ENCODE measurements at places on chromosomes 12 and 14. TPM values are rescaled to one million over a fixed set of nuclear protein-coding genes. Genes with fewer than 3 reads are reported as not detected.

DNA sequence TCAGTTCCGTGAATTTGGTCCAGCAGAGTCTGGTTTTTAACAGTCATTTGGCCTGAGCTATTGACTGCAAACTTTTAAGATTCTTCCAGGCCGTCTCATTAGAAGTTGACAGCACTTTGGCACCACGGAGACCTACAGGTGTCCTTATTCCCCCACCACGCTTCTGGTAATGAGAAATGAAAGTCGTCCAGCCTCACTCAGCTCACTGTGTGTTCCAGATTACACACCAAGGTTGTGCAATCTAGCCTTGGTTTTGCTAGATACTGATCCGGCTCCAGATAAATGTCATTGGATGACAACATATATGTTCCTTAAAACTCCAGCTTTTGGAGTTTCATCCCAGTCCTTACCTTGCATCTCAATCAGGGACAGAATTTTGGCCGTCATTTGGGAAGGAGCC, 210.4 kb downstream of the CHST11 start:
- H3K4me3 ChIP-seq: no peak overlapping the region
- H3K4me1 ChIP-seq: peaks cover 23% of the 10 kb centered on the region
- H3K27me3 ChIP-seq: no peaks in the 10 kb centered on the region
- no peak for DNase-seq
- H3K27ac ChIP-seq: no peak overlapping the region

DNA sequence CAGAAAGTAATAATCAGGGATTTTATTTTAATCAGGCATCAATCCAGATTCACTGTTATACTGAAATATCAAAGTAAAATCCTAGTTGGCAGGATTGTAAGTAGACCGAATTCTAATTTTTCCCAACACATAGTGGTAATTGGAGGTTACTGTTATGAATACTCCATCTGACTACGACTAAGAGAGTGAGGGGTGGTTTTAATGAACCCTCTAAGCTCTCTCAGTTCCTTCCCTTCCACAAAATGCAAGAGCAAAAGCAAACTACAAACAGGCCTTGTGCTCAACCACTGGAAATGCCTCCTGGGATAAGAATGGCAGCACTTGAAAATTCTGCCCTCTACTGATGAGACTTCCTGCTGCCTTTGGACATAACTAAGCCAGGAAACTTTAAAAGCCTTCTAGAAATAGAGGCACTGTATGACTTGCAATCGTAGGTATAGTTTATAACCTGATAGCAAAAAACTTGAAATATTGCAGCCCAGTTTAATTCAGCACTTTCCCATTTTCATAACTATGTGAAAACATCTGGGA, 184.8 kb downstream of the SLC16A7 start:
- DNase-seq: no peak
- no peak overlapping the region for H3K27ac ChIP-seq
- no peak overlapping the region for H3K4me3 ChIP-seq
- H3K4me1 ChIP-seq: no peaks in the 10 kb centered on the region
- no peaks in the 10 kb centered on the region for H3K36me3 ChIP-seq

DNA sequence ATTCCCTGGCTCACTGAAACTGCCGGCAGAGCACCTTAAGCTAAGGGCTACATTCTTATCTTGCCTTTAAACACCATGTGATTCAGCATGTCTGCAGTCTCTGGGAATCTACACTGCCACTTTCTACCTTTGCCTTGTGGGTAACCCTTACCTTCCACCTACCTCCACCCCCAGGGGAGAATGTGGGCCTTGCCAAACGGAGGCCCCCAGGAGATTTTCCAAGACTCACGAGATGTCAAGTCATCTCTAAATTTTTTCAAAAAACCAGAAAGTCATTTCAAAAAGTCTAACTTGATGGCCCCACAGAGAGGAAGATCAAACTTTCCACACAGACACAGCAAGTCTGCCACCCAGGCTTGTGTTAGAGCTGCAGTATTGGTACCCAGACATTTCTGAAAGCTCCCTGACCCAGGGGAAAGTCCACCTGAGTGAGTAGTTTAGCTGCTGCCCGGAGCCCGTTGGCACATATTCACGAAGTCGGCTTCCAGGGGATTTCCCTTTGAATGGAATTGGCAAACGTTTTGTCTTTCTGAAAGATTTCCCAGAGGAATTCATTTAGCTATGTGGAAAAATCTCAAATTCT, 4.7 kb upstream of the PSMA6 start:
- H3K4me3 ChIP-seq: no peak overlapping the region
- no peaks in the 10 kb centered on the region for H3K36me3 ChIP-seq
- no peaks in the 10 kb centered on the region for H3K27me3 ChIP-seq
- H3K27ac ChIP-seq: no peak overlapping the region
- no peak for DNase-seq

DNA sequence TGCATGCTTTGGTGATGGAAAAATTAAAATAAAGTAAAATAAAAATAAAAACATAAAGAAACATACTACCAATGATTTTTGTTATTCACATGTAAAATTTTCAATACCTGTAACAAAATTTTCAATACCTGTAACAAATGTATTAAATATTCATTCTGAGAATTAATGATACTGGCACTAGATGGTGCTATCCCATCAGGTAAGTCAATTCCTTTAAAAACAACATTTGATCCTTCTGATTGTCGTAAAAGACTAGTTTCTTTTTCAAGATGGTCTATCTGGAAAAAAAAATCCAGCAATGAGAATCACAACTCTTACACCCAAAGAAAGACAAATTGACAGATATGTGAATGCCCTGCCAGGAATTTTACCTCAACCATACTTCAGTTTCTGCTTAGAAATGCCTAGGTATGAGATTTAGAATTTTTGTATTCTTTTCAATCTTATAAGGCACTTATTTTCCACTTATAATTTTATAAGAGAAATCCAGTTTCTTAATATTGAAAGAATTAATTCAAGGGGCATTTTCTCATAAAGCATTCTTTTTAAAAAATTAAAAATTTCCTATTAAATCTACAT, 30.7 kb downstream of the CEP290 start:
- no peak for DNase-seq
- H3K4me1 ChIP-seq: no peaks in the 10 kb centered on the region
- H3K27ac ChIP-seq: no peak overlapping the region

GRCh38 chr12:94244165-94245133, 96.1 kb downstream of the PLXNC1 start:
- no peaks in the 10 kb centered on the region for H3K36me3 ChIP-seq
- H3K27ac ChIP-seq: no peak overlapping the region
- H3K4me3 ChIP-seq: no peak overlapping the region
- H3K4me1 ChIP-seq: peaks cover 3% of the 10 kb centered on the region
- no peaks in the 10 kb centered on the region for H3K27me3 ChIP-seq

DNA sequence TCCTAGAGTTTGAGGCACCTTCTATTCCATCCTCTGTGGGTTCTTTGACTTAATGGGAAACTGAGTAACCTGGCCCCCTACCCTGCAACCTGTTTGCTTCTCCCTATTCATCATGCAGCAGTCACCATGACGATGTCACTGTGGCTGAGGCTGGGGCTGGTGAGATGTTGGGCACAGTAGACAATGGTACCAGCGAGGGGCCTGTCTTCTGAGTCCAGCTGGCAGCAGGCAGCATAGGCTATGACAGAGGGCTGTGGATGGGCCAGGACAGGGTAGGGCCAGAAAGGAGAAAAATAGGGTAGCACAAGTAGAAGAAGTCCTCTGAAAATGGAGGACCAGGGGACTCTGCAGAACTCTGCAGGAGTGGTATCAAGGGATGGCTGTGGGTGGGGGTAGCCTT, 2.0 kb downstream of the CIROP start:
- no peaks in the 10 kb centered on the region for H3K36me3 ChIP-seq
- no peak for DNase-seq
- H3K27me3 ChIP-seq: no peaks in the 10 kb centered on the region

DNA sequence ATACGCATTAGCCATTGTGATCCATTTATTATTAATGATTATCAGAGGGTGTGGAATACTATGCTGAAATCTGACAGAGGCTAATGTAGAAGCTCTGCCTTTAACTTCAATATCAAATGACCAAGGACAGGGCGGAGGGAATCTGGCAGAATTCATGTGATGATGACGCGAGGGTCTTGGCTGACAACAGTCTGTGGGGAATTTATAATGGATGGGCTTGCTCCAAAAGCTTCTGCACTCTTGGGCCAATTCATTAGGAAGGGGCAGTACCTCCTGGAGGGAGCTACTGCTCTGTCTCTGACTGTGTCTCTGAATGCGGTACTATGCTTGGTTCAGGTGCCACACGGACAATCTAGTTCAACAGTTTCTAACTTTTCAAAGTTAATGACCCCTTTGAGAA, 46.2 kb downstream of the GALNT8 start:
- peaks cover 2% of the 10 kb centered on the region for H3K4me1 ChIP-seq
- H3K27me3 ChIP-seq: no peaks in the 10 kb centered on the region
- no peak overlapping the region for H3K27ac ChIP-seq
- no peak overlapping the region for H3K4me3 ChIP-seq

GRCh38 chr12:81092053-81092452, 14.2 kb downstream of the ACSS3 start:
- H3K36me3 ChIP-seq: no peaks in the 10 kb centered on the region
- H3K4me1 ChIP-seq: no peaks in the 10 kb centered on the region
- no peak overlapping the region for H3K27ac ChIP-seq
- DNase-seq: no peak

- H3K27me3 ChIP-seq: no peaks in the 10 kb centered on the region
- H3K4me3 ChIP-seq: no peak overlapping the region
- H3K4me1 ChIP-seq: no peaks in the 10 kb centered on the region
- peak; percentile 24 for DNase-seq
- no peaks in the 10 kb centered on the region for H3K36me3 ChIP-seq
- H3K27ac ChIP-seq: no peak overlapping the region
Observed at GRCh38 chr12:5718680-5719079, 226.4 kb downstream of the ANO2 start.

GRCh38 chr14:33612197-33612505, 338.7 kb downstream of the EGLN3 start:
- H3K27me3 ChIP-seq: no peaks in the 10 kb centered on the region
- no peak overlapping the region for H3K27ac ChIP-seq
- H3K36me3 ChIP-seq: no peaks in the 10 kb centered on the region
- no peak overlapping the region for H3K4me3 ChIP-seq
- peaks cover 1% of the 10 kb centered on the region for H3K4me1 ChIP-seq
- DNase-seq: no peak

GRCh38 chr12:129776977-129777667, 126.7 kb downstream of the TMEM132D start:
- no peaks in the 10 kb centered on the region for H3K27me3 ChIP-seq
- H3K27ac ChIP-seq: no peak overlapping the region
- no peaks in the 10 kb centered on the region for H3K4me1 ChIP-seq
- H3K4me3 ChIP-seq: no peak overlapping the region
- DNase-seq: no peak

DNA sequence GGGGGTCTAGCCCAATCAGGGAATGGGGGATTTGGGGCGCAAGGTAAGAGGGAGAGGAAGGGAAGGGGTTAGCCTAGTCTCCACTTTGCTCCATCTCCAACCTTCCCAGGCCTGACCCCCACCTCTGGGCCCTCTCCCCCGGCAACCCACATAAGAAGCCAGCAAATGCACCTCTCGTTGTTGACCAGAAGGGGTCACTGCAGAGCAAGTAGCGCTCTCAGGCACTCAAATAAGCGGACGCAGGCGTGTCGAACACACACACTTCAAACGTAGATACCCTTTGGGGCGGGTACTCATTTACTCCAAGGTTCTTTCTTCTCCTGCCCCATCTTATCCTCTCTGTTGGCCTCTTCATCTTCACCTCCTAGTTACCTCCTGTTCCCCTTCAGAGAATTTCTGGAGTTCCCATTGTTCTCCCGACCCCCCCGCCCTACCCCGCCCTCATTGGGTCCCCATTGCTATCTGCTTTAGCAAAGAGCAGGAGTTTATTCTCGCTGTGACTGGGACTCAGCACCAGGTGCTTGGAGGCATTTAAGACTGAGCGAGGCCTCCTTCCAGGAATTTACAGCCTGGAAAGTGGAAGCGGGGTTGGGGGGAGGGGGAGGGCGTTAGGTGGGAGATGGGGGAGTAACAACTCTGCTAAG, 1.5 kb upstream of the SRRM4 start:
- DNase-seq: no peak
- H3K27ac ChIP-seq: no peak overlapping the region
- H3K27me3 ChIP-seq: no peaks in the 10 kb centered on the region
- no peak overlapping the region for H3K4me3 ChIP-seq
- no peaks in the 10 kb centered on the region for H3K4me1 ChIP-seq
- H3K36me3 ChIP-seq: no peaks in the 10 kb centered on the region

GRCh38 chr14:83827383-83827782, 1702.6 kb upstream of the FLRT2 start:
- H3K36me3 ChIP-seq: no peaks in the 10 kb centered on the region
- H3K4me3 ChIP-seq: no peak overlapping the region
- H3K4me1 ChIP-seq: no peaks in the 10 kb centered on the region

DNA sequence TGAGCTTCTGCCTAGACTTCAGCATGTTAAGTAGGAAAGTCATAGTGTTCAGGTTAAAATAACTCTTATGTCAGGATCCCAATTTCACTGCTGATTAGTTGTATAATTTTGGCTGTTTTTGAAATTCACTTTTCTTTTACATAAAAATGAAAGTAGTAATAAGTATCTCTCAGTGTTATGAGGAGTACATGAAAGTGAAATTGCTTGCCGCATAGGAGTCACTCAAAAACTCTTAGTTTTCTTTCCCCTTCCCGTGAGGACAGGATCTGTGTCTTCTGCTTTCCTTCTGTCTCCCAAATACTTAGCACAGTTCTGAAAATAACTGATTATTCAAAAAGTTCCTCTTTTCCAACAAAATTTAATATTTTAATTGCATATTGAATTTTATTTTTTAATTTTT, 100.5 kb downstream of the SLC38A4 start:
- H3K27ac ChIP-seq: no peak overlapping the region
- H3K4me1 ChIP-seq: no peaks in the 10 kb centered on the region
- no peak overlapping the region for H3K4me3 ChIP-seq

- H3K36me3 ChIP-seq: no peaks in the 10 kb centered on the region
- peaks cover 16% of the 10 kb centered on the region for H3K4me1 ChIP-seq
- H3K27ac ChIP-seq: peak overlapping the region; percentile 64
- DNase-seq: no peak
- no peak overlapping the region for H3K4me3 ChIP-seq
- H3K27me3 ChIP-seq: no peaks in the 10 kb centered on the region
Observed at GRCh38 chr12:64616201-64616600, 5.9 kb downstream of the RASSF3 start.

DNA sequence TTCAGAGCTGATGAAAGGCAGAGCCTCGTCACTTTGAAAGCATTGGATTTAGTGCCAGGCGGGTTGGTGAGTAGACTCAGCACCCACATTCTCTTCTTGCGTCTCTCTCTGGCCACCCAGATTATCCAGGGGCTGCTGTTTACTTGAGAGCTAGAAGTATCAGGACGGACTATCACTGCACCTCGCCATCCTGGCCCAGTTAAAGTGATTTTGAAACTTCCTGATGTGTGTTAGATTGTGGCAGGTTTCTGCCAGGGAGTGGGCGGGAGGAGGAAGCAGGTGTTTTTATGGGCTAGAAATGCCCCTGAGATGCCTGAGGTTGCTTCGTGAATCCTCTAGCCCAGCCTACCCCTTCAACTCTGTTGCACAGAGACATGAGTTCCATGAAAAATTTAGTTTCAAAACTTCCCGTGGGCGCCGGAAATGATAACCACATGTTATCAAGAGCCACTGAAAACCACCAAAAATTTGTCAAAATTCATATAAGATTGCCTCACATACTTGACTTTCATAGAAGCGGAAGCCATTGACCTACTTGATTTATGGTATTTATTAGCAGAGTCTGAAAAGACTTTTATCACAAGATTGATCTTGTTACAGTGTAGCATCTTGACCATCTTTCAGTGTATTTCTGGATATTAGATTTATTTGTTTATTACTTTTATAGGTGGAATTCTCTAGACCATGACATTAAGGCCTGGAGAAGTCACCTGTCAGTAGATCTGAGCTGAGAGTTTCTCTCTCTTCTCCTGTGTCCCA, 466.0 kb downstream of the RAD51B start:
- H3K27ac ChIP-seq: peak overlapping the region; percentile 84
- H3K27me3 ChIP-seq: no peaks in the 10 kb centered on the region
- no peak for DNase-seq

Gene MAP1LC3B2
- 3.3 TPM for total RNA-seq

Gene ALKBH2
- total RNA-seq: 26.4 TPM

Gene HIP1R
- 11.3 TPM for total RNA-seq

Gene PRB2
- not detected for total RNA-seq

Gene NGB
- not detected for total RNA-seq

Gene SELPLG
- 1.8 TPM for total RNA-seq

Measured in ovary (tissue), 10 donors.